ENCODE measurements at places on chromosomes 3 and 15.

- DNase-seq, result no peak
These were observed 111.1 kb upstream of the GBE1 start for GRCh38 chr3:81872566-81872965.

- DNase-seq, result no peak
These were observed 367.5 kb downstream of the ROBO2 start for GRCh38 chr3:77407441-77407840.

GRCh38 chr15:72011302-72011942 is 106.5 kb downstream of the MYO9A start:
- DNase-seq, result no peak

- no peak for DNase-seq
These were observed 2.5 kb upstream of the FSIP1 start for GRCh38 chr15:39785139-39785538.

DNA sequence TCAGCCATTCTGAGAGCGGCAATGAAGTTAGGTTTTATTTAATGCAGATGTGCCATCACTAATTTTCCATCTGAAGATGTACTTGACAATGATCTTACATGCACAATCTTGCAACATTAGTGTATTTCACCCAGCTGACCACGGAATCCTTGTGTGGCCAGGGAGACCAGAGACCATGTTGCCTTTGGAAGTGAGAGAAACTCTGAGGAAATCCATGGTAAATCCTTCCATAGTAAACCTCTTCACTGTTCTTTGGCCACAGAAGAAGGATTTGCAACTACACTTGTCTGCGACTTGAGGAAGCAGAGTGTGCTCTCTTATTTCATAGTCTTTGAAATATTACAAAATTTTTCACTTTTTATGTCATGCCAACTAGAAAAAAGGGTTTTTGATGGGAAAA is 128.4 kb upstream of the IGSF10 start:
- no peak for DNase-seq

DNA sequence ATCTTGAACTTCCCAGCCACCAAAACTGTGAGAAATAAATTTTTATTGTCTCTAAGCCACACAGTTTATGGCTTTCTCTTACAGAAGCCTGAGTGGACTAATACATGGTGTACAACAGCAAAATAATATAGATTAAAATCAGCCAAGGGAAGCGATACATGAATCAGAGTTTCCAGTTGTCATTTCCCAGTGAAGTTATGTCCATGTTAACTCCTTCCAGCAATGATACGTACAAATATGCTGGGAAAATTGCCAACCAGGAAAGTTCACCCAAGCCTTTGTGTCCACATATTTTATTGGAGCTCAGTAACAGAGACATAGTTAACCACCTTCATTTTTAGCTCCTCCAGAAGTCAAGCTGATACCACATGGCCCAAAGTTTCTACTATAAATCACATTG is 280.9 kb upstream of the KCNMB2 start:
- no peak for DNase-seq

GRCh38 chr15:73755481-73755880 is 2.3 kb upstream of the INSYN1 start:
- DNase-seq, result no peak

- no peak for DNase-seq
These were observed 408.4 kb downstream of the PLOD2 start for GRCh38 chr3:145752576-145752975.

DNA sequence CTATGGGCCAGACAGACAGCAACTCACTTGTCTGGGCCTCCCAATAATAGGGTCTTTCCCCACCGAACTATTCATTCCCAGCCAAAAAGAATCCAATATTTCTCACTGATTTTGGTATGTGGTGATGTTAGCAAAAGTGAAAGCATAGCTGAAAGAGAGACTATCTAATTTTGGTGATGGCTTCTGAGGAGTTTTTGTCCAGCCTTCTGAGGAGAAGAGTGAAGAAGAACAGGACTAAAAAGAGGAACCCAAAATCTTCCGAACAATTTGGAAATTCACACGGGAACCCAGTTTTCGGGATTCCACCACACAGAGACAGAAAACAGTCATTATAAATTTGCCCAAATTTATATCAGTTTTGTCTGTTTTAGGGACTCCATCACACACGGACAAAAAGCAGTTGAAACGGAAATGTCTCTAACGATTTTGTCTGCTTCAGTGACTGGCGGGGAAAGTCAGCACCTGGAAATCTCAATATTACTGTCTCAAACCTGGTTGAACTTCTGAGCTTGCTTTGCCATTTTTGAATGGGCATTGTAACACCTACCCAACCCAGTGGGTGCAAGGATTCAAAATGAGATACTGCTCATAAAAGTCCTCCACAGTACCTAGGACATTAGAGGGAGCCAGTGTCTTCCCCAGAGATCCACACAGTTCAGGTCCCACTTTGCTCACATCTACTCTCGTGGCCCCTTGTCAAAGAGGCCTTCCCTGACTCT is 9.1 kb downstream of the CD80 start:
- no peak for DNase-seq

DNA sequence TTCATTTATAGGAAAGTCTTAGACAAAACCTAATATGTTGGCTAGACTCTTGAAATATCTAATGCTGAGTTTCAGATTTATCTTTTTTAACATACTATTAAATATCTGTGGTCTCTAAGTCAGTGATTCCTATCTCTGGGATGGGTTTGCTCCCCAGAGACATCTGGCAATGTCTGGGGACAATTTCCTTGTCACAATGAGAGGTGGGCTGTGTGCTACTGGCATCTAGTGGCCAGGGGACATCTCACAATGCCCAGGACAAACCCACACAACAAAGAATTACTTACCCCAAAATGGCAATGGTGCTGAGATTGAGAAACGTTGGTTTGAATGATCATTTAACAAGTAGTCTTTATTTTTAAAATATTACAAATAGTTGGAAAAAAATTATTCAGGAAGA is 602.1 kb downstream of the MAGI1 start:
- peak; percentile 3 for DNase-seq

DNA sequence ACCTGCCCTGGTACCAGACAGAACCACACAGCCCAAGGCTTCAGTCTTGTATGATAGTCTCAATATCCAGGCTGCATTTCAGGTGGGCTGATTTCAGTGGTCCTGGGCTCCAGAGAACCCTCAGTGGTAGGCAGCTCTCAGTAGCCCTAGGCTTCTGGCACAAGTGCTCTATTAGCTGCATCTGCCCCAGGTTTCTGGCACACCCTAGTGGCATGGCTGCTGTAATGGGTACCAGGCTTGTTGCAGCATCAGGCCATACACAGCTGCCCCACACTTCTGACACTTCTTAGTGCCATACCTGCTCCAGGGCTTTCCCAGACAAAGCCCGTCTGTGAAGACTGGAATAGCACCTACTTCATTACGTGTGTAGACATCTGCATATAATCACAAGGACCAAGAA is 1062.2 kb upstream of the EPHA6 start:
- DNase-seq, result no peak

- DNase-seq, result no peak
These were observed 389.0 kb upstream of the C2CD4B start for GRCh38 chr15:62553911-62554563.

DNA sequence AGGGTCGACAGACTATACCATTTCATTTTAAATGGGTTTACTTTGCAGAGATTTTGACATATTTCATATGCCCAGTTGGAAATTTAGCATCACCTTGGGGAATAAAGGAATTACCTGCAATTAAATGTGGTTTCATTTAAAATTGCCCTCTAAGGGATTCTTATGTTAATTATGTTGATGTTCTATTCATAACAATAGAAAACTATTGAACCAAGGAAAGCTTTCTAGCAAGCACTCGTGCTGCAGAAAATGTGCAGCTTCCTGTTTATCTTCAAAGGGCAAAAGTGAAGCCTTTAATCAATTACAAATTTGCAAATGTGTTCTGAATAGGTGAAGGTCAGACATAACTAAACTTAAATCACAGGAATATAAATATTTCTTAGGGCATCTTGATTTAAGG is 352.1 kb downstream of the CHST2 start:
- DNase-seq, result no peak

DNA sequence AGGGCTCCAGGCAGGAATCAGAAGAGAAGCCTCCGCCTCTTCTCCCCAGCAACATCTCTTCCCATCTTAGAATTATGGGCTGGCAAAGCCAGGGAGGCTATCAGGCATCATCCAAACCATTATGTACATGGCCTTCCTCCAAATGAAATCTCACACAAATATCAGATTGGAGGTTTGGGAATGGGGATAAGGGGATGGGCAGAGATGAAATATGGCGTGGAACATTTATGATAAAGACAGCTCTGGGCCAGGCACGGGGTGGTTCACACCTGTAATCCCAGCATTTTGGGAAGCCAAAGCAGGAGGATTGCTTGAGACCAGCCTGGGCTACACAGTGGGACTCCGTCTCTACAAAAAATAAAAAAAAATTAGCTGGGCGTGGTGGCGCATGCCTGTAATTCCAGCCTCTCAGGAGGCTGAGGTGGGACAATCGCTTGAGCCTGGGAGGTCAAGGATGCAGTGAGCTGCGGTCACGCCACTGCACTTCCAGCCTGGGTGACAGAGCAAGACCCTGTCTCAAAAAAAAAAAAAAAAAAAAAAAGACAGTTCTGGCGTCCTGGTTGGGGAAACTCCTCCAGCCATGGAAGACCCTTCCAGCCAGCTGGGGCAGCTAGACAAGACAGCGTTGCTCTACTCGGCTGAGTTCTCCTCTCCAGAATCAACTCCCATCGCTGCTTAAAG is 36.6 kb downstream of the CPN2 start:
- DNase-seq, result no peak

DNA sequence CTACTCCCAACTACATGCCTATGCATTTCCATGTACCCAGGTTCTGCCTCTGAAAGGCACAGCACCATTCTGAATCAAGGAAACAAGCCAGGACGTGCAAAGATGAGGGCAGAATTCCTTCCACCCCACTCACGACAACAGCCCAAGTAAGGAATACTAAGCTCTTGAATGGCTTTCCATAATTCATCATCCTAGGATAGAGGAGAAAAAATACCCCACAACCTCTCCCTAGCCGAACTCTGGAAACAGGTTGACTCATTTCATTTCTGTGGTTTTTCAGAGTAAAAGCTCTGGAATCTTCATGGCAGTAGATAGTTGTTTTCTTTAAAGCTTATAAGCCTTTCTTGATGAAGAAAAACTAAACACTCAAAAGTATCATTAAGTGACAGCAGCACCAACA is 77.8 kb downstream of the PDZRN3 start:
- no peak for DNase-seq

- no peak for DNase-seq
These were observed 342.2 kb downstream of the GBE1 start for GRCh38 chr3:81419228-81419627.

- DNase-seq, result no peak
These were observed 630 bp upstream of the EFCAB12 start for GRCh38 chr3:129429080-129429451.

DNA sequence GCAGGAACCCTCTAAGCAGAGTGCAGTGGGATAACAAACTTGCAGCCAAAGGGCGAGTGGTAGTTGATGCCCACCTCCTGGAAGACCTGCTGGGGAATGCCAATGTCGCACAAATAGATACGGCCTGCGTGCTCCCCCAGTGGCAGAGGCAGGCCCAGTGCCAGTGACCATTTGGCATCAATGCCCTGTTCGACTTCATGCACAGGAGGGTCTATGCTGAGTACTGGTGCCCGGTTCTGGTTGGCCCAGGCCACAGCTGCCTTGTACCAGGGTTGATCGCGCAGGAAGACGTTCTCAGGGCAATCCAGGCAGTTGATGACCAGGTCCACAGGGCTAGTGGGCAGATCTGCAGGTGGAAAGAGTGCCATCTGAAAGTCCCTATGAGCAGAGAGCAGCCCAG is 17.0 kb downstream of the CLK3 start:
- DNase-seq, result no peak

GRCh38 chr3:187587076-187587475 is 83.1 kb downstream of the SST start:
- no peak for DNase-seq

DNA sequence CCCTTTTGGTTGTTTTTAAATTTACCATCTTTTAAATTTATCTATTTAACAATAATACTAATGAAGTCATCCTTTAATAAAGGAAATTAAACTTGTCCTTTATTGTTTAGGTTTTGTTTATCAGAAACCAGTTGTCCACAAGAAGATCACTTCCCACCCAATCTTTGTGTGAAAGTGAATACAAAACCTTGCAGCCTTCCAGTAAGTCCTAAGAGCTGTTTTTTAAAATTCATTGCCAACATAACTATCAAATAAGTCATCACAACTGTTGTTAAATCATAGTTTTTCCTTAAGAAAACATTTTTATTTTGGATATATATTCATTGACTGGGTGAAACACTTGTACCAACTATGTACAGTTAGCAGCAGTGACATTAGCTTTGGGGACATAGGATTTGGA is 59.4 kb downstream of the CALML4 start:
- DNase-seq, result no peak

- no peak for DNase-seq
These were observed 32.8 kb upstream of the STRIT1 start for GRCh38 chr3:155326244-155326643.

- DNase-seq, result no peak
These were observed 88.1 kb upstream of the TGFBR2 start for GRCh38 chr3:30518181-30518864.

- DNase-seq, result no peak
These were observed 516.7 kb downstream of the MECOM start for GRCh38 chr3:169146866-169147237.
